NCI-H1092 (cell line): ENCODE measurements at places on chromosomes 6 and 20.

- no peak for DNase-seq
These were observed 27.1 kb upstream of the ELOVL5 start for GRCh38 chr6:53375847-53376246.

DNA sequence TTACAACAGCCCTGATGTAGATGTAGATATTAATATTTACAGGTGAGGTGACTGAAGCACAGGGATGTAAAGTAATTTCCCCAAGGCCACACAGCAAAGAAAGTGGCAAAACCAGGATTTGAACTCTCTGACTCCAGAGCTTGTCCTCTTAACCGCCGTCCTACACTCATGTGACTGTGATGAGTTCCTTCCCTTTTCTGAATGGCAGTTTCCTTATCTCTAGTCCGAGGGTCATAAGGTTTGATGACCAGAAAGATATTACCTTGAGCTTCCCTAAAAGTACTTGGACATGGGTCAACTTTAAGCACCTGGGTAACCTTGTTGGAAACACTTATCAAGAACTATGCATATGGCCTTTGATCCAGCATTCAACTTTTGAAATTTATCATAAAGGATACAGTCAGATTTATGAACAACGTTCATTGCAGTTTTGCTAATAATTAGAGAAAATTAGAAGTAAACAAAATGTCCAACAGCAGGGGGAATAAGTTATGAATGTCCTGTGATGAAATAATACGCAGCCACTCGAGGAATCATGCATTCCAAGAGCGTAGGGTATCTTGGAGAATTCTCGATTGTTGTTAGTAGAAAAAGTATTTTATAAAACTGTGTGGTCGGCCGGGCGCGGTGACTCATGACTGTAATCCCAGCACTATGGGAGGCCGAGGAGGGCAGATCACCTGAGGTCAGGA is 2.3 kb upstream of the TLDC2 start:
- DNase-seq, result no peak

DNA sequence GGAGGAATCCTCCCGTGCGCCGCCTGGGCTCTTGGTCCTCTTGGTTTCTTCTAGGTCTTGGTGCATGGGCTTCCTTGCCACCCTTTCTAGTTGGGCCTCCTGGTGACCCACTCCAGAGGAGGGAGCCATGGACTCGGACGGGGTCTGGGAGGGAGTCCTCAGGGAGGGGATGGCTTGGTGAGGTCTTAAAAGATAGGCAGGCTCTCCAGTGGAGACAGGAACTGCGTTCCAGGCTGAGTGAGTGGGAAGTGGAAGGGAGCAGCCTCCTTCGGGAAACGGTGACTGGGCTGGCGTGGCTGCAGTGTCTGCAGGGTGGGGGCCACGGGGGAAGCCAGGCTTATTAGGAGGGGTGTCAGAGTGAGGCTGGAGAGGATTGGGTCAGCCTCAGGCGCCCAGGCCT is 152.8 kb downstream of the GRM4 start:
- DNase-seq, result no peak

DNA sequence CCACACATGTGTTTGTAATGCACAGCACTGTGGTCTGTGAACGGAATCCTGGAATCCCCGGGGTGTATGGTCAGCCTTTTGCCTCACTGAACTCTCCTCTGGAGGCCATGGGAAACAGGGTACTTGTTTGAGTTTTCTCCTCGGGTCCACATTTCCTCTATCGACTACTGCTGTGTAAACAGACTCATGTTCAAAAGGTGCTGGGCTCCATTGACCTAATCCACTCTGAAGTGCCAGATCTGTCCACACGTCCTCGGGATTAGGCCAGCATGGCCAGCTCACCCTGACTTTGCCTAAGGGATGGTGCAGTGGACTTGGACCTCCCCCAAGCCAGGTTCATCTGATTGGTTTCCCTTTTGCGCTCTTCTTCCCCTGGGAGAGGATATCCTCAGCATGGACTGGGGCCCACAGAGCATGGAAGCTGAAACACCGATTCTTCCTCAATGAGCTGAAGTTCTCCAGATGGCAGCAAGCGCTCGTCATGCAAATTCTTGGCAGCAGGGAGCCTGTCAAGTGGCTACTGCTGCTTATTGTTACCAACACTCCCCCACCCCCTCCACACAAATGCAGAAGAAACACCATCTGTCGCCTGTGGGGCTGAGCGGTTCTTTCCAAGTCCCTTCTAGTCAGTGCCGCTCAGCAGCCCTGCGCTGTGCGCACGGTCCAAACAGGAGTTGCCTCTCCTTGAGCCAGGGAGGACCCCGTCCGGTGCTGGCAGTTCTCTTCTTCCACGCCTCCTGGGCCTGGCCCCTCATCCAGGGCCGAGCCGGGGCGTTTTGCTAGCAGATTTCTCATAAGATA is 292.6 kb upstream of the MARCKS start:
- DNase-seq, result peak; percentile 91

- no peak for DNase-seq
These were observed 41.3 kb downstream of the TTI1 start for GRCh38 chr20:37991908-37992307.

- no peak for DNase-seq
These were observed 27.6 kb downstream of the CNKSR3 start for GRCh38 chr6:154482858-154483257.

GRCh38 chr6:34044945-34045595 is 100.8 kb downstream of the GRM4 start:
- DNase-seq, result no peak

- DNase-seq, result no peak
These were observed 9.0 kb downstream of the METTL24 start for GRCh38 chr6:110348961-110349690.

- DNase-seq, result no peak
These were observed 143.2 kb upstream of the TENT5A start for GRCh38 chr6:81895511-81896185.

GRCh38 chr6:40383348-40384115 is 203.6 kb downstream of the LRFN2 start:
- no peak for DNase-seq

DNA sequence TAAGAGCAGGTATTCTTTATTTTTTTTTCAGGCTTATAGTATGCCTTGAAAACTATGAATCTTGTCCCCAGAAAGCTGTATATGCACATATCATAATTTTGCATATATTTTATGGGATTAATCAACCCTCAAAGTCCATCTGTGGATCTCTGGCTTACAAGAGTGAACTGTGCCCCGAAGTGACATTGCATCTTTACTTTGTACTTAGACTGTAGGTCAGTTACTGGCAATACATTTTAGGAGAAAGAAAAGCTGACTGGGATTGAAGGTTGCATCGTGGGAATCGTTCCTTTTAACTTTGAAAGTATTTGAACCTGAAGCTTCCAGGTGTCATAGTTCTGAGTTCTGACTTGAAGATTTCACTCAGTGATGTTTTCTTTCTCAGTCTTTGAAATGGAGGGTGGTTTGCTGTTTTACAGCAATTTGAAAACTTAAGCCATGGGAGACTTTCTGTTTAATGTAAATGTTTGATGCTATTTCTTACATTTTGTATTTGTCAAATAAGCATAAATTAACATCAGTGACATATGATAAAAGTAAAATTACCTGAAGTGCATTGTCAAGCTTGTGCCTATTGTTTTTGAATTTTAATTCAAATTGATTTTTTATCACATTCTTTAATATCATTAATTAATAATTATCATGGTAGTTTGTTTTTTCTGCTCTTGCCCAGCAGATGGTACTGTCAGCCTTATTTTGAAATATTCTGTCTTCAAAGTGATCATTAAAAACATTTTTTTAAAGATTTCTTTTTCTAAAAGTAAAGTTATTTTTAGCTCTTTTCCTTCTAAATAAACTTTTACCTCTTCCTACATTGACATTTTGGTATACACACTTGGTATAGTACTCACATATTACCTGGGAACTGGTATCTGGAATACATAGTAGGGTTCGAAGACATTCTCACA is 29.0 kb downstream of the L3MBTL3 start:
- DNase-seq, result no peak

DNA sequence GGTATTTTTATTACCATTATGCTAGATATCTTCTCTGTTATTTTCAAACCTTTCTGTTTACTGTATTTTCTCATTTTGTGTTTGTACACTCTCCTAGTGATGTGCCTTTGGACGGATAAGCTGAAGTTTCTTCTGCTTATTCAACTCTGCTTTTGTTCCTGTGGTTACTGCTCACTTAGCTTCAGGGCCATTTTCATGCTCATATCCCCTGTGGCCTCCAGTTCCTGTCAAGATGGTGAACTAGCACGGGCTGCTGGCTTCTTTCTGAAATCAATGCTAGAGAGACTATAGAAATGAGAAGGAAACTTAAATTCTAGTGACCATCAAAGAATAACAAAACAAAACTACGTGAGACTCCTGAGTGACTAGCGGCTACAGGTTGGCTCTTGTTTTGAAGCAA is 6.8 kb upstream of the CST8 start:
- no peak for DNase-seq

DNA sequence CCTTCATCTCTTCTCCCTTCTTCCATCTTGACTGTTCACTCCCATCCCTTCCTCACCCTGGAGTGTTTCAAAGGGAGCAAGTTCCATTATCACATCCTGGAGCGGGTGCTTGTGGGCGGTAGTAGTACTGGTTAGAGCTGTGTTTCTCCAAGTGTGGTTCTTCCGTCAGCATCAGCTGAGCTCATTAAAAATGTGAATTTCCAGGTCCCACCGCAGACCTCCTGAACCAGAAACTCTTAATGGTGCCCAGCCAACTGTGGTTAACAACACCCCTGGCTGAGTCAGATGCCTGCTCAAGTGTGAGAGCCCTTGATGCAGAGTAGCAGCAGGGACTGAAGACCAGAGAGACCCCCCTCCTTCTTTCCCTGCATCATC is 24.4 kb downstream of the ANGPT4 start:
- no peak for DNase-seq

- no peak for DNase-seq
These were observed 148.4 kb downstream of the CDH4 start for GRCh38 chr20:61400499-61400898.

GRCh38 chr6:96704713-96705112 is 132.6 kb downstream of the GPR63 start:
- no peak for DNase-seq

DNA sequence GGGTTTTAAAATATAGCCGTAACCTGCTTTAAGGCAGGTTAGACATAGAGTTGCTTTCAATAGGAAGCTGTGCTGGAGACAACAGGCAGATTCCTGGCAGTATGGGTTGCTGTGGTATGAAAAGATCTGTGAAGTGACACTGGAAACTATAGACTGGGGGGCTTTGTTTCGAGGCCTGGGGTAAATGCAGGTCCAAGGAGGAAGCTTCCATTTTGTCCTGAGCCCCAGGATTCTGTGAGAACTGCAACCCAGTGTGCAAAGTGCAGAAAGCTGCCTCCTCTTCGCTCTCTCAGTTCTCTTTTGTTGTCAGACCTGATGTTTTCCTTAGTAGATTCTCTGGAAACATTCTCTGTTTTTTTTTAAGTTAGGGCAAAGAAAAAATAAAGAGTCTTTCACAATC is 86.9 kb downstream of the LYRM4 start:
- no peak for DNase-seq

DNA sequence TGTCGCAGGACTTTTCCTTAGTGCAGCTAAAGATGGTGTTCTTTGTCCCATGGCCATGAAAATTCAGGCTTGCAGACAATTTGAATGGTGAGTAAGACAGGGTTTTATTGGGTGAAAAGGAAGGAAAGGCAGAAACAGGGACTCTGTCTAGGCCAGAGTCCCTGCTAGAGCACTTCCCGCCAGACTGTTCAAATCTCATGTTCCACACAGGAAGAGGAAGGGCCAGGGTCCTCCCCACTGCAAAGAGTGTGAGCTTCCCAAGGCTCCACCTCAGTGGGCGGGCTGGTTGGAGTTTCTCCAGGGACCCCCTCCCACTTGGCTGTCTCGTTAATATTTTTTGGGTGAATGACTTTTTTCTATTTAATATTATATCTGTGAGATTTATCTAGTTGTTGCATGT is 29.0 kb downstream of the COL19A1 start:
- DNase-seq, result no peak

GRCh38 chr6:63444768-63445167 is 125.0 kb upstream of the LGSN start:
- no peak for DNase-seq

DNA sequence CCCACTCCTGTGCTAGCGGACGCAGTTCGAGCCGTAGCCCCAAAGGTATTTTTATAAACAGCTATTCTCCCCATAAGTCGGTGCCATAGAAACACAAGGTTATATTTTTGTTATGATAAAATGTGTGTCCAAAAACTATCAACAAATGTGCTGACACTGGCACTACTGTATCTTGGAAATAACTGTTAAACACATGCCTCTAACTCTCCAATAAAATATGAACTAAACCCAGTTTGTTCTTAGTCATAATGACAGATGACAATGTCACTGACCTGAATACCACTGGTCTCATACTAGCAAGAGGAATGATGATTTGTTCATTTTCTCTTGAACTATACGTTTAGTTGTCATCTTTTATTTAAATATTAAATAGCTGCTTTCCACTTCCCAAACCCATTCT is 51.4 kb upstream of the NUP153 start:
- DNase-seq, result no peak

DNA sequence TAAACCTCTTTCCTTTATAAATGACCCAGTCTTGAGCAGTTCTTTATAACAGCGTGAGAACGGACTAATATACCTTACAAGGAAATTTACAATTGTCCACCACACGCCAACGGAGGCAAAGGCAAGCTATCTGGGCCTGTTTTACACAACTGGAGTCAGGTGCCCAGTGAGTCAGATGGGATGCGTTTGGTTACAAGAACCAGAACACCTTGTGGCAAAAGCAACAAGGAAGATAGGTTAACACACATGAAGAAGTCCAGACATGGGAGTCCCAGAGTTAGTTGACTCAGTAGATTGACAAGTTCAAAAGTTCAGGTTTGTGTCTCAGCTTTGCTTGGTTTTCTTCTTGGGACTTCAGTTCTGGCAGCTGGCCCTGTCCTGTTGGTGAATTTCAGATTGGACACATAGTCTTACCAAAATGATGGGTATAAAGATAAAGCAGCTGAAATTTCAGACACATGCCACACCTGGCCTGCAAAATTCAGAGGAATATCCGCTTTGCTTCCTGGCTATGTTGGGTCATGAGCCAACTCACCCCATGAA is 97.9 kb downstream of the PXDC1 start:
- no peak for DNase-seq

GRCh38 chr20:64155258-64156135 is 8.8 kb upstream of the MYT1 start:
- DNase-seq, result no peak

DNA sequence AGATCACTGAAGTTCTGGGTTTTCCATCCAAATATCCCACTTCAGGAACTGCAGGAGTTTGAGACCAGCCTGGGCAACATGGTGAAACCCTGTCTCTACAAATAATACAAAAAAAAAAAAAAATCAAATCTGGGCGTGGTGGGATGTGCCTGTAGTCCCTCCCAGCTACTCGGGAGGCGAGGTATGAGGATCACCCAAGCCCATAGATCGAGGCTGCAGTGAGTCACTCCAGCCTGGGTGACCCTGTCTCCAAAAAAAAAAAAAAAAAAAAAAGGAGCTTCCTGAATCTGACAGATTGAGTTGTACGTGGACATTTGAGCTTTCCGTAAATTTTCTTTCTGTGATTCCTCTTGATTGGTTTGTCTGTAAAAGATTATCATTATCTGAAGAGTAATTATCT is 55.6 kb downstream of the TULP4 start:
- no peak for DNase-seq

DNA sequence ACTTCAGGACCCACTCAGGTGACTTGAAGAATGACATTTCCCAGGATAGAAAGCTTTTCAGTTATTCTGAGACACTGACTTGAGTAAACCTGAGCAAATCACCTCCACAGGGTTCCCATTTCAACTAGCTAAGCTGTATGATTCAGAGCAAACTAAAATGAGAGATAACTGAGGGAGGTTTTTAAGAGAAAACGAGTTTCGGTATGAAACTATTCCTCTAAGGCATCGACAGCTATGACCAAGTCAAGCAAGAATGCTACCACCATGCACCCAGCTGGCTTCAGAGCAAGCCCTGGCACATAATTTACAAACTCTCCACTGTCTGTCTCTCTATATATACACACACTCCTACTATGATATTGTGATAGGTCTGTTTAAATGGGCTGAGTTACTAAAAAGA is 75.4 kb downstream of the PERP start:
- DNase-seq, result no peak
